Left lung (tissue), 14 donors: ENCODE measurements at places on chromosomes 4 and X. TPM values are rescaled to one million over a fixed set of nuclear protein-coding genes. Genes with fewer than 3 reads are reported as not detected.

DNA sequence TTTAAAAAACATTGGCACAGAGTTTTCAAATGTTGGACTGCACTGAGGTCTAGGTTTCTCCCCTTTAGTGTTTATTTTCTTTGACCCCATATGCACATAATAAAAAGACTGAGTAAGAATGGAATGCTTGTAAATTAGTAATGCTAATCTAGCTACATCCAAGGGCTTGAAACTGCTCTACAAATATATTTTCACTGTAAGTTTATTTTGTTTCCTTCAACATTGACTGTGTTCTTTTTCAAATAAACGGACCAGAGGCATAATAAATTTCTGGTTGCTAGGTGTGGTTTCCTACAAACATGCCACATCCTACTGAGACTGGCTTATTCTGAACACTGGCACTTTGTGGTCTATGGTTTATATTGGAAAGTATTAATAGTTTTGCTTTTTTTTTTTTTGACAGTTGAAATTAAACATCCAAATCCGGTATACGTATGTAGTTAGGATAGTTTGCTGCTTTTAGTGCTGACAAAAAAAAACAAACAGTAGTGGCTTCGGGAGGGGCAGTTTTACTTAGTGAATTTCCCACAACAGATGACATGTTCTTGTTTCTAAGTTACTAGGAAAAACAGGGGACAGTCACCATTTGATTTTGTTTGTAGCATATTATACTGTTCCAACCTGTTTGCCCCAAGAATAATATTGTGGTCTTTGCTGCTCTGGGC is 13.2 kb downstream of the CA5B start:
- no peak for DNase-seq

The MAGEA3 gene
- not detected for polyA plus RNA-seq

DNA sequence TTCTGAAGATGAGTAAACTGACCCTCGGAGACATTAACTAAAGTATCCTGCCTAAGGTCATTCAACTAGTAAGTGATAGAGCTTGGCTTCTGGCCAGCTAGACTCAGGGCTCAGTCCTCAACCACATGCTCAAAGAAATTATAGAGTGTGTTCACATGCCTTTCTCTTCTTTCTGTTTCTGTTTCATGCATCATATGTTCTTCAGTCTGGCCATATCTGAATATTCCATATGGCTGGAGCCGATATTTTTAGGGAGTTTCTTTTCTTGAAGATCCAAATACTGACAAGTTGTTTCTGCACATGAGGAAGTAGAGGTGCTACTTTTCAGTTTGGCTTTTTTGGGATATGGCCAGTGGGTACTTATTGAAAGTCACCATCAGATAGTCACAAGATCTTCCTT is 44.9 kb downstream of the MMRN1 start:
- DNase-seq: no peak

GRCh38 chrX:418927-419729 is 32.4 kb upstream of the PPP2R3B start:
- DNase-seq: no peak

DNA sequence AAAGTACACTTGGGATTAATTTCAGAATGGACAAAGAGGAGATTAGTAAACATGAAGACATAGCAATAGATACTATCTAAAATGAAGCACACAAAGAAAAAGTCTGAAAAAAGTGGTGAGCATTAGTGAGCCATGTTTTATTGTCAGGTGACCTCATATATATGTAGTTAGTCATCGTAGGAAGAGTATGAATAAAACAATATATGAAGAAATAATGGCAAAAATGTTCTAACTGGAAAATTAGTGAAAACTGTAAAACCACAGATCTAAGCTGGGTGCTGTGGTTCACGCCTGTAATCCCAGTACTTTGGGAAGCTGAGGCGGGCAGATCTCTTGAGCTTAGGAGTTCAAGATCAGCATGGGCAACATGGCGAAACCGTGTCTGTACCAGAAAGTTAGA is 67.9 kb downstream of the RBPJ start:
- no peak for DNase-seq

DNA sequence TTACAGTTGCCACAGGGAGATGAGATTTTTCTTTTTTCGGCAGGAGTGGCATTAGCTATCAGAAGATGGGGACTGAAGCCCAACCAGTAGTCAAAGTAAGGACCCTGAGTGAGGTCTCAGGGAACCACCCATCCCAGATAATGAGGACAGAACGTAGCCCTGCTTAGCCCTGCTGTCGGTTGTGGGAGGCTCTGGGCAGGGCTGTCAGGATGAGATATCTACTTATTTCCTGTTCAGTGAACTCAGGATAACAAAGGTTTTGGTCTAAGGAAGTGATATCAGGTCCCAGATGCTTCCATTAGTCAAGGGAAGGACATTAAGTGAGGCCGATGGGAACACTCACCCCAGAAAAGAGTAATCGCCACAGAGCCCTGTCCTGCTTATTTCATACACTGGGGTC is 2.3 kb downstream of the MAGEB16 start:
- no peak for DNase-seq

- no peak for DNase-seq
Observed at GRCh38 chr4:163878336-163879121, 384.0 kb downstream of the TMA16 start.

DNA sequence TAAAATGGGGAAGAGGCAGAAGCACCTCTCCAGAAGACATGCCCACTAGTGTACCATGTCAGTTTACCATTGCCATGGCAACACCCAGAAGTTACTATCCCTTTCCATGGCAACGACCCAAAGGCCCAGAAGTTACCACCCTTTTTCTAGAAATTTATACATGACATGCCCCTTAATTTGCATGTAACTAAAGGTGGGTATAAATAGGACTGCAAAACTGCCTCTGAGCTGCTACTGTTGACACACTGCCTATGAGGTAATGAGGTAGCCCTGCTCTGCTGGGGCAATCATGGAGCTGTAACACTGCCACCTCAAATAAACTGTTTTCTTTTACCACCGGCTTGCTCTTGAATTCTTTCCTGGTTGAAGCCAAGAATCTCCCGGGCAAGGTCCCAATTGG is 13.9 kb upstream of the BEX4 start:
- no peak for DNase-seq

The RBMX2 gene
- 30.9 TPM for polyA plus RNA-seq

- DNase-seq: no peak
Observed at GRCh38 chr4:71322425-71322824, 16.4 kb upstream of the SLC4A4 start.

The SPACA5 gene
- not detected for polyA plus RNA-seq

- DNase-seq: peak; percentile 3
Observed at GRCh38 chrX:110985470-110985869, 110.5 kb upstream of the PAK3 start.

The NONO gene
- 694 TPM for polyA plus RNA-seq

- no peak for DNase-seq
Observed at GRCh38 chr4:103443324-103443723, 245.2 kb upstream of the CENPE start.

GRCh38 chr4:110959041-110959643 is 336.3 kb upstream of the PITX2 start:
- DNase-seq: no peak

- no peak for DNase-seq
Observed at GRCh38 chrX:87900320-87900908, 382.8 kb downstream of the KLHL4 start.

The PPEF1 gene
- 1.0 TPM for polyA plus RNA-seq

The FBXL5 gene
- polyA plus RNA-seq: 93.9 TPM

The TMSB15A gene
- 67.6 TPM for polyA plus RNA-seq
